Activated CD4-positive, CD25-positive, alpha-beta regulatory T cell treated with anti-CD3 and anti-CD28 coated beads, Interleukin-2, amount 50 U/mL, for 16 hours (primary cell): ENCODE measurements at places on chromosomes 12 and 14.

DNA sequence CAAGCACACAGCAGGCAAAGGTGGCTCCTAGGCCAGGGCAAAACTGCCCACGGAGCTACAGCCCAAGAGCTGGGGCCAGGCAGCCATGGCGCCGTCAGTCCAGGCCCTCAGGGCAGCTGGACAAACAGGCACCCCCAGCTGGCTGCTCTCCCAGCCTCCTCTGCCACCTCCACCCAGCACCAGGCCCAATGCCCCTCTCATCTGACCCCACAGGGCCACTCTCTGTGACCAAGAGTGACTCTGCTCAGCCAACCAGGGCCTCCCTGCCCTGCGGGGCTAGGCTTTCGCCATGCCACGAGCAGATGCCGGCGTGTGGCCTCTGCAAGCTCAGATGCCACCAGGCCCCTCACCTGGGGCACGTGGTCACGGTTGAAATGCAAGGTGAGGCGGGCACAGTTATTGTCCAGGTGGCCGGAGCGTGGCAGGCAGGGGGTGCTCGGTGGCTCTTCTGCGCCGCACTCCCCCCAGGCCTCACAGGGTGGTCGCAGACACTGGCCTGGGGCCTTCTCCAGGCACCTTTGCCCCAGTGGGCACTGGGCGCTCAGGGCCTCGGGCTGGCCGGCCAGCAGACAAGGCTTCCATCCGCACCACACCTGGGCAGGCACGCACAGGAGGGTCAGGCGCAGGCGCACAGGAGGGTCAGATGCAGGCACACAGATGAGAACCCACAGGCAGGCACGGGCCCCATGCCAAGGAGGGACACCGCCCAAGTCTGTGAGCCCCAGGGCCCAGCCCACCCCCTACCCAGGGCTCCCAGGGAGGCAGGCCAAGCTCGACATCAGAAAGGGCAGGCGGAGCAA, 23.0 kb downstream of the JAG2 start:
- no peak for DNase-seq

GRCh38 chr12:2013086-2013485, 8.8 kb upstream of the DCP1B start:
- no peak for DNase-seq

DNA sequence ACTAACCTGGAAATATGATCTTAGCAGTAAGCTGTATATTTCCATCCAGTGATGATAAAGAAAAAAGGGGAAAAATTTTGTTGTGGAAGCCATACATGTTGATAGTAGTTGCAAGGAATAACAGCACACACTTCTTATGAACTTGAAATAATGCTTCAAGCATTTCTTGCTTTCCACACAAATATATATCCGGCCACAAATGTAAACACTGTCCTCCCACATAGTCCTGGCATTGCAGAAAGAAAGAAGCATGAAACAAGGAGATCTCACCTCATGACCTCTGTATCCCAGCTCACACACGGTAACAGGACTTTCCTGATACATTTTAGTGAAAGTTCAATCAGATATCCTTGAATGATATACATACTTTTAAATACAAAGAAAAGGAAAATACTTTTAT, 56.0 kb downstream of the LLPH start:
- DNase-seq: no peak

GRCh38 chr12:24379433-24379832, 430.0 kb upstream of the SOX5 start:
- no peak for DNase-seq

DNA sequence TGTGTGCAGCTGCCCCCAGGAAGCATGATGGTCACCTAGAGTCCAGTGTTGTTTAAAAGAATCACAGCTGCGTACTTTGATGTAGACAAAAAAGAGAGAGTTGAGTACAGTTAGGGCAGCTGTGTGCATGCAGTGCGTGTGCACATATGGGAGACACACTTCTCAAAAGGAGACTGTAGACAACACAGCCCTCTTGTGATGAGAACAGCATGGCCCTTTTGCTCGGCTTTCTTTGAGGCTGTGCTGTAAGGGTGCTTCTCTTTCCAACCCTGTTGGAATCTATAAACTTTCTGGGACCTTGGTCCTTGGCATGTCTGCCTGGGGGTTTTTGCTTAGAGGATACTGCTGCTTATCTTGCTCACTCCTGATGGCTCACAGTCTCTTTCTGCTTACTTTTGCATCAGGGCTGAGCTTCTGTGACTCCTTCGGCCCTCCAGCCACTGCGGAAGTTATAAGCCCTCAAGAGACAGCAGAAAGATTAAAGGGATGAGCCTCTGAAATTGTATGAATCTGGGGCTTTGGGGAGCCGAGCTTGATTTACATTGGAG, 102.9 kb downstream of the DYRK2 start:
- no peak for DNase-seq

- DNase-seq: no peak
Observed at GRCh38 chr12:44052554-44052953, 216.7 kb downstream of the TMEM117 start.

DNA sequence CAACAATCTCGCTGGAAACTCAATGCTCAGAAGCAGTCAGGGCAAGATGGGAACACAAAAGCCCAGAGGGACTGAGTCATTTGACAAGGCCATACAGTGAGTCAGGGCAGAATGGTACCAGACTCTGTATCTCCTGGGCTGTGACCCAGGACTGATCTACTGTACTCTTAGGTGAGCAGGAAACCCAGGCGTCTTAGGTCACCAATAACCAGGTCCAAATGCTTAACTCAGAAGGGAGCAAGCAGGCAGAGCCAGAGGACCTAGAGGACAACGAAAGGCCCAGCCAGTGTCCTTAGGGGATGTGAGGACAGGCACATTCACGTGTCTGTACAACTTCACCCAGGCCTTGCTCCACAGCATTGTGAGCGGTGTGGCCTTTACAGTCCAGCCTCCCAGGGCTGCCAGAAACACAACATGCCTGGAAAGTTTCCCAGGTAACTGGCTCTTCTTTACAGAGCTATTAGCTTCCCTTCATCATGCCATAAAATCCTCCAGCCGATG, 69.9 kb downstream of the ARL6IP4 start:
- DNase-seq: no peak

DNA sequence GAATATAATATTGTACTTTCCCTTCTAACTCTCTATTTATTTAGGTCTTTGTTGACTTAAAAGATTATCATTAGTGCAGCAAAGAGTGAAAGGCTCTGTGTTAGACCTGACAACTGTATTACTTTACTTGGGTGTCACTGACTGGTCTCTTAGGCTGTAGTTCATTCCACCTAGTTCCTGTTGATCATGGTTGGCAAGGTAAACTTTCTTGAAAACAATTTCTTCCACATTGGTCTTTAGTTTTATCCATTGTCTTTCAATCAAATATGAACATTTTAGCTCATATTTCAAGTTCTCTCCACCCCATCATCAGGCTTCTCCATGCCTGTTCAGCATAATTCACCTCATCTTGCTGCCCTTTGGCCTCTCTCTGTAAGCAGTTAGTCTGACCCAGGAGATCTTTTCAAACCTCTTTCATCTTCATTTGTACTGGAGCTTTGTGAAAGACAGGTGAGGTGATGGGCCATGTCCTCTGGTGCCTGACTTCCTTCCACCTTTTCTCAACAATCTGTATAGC, 32.1 kb upstream of the PPM1H start:
- no peak for DNase-seq

GRCh38 chr12:44654646-44655639, 221.2 kb downstream of the NELL2 start:
- DNase-seq: no peak

GRCh38 chr12:111202237-111202915, 166.5 kb downstream of the PHETA1 start:
- no peak for DNase-seq

DNA sequence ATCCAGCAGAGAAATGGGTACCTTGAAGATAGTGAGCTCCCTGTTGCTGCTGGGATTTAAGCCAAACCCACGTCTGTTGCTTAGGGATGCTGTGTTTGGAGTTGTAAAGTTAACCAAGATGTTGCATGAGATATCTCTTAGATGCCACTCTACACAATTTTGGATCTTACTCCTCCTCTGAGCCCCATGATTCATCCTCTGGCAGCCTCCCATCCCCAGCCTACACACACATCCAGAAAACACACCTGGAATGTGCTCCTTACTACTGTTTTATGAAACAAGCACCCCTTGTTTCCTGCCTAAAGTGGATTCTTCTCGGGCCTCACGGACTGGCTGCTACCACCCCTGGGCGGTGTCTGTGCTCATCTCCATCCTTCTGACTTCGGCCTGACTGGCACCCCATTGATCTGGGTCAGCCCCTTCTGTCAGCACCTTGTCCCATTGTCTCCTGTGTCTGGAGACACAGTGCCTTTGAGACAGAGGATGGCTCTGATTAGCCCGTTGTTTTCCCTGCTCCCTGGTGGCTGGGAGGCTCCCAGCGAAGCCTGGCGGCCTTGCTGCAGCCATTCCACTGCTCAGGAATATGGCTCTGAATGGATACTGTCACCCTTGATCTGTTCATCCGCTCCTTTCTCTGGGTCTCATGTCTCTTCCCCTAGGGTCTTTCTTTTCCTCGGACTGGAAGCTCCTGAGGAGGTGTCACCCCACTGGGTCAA, 24.3 kb downstream of the TSPAN9 start:
- DNase-seq: no peak
